ENCODE measurements at places on chromosomes 4 and X.

GRCh38 chrX:12439416-12439815, 301.1 kb downstream of the FRMPD4 start:
- no peak for DNase-seq

DNA sequence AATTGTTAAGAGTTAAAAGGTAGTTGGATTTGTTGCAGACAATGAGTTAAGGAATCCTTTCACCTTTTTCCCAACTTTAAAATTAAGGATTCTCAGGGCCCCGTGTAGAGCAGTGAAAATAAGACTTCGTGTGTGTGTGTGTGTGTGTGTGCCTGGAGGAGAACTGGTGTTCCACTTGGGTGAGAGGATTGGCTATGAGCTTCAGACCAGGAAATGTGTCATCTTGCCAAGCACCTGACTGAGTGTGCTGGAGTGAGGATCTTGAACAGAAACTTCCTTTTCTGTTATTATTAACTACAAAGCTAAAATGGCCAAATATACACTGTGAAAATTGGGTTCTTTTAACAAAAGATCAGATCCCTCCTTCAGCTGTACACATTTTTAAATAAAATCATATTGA, 113.1 kb upstream of the VCX2 start:
- no peak for DNase-seq

DNA sequence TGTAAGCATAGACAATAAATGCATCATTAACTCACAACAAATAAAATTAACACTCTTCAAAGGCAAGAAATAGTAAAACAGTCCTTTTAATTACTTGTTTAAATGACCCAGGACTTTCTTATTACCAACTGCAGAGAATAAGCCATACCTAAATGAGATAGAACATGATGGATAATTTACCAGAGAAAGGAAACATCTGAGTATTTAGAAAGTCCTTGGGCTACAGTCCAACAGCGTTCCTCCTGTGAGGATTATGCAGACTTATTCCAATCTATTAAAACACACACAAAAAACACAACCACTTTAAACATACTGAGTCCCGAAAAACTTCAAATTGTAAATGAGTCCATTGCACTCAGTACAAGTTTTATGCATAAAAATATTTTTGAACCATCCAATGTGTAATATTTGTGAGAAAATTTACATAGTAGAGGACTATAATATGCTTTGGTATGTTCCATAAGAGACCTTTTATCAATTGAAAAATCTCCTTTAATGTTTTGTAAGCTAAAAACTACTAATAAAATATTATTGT, 129.2 kb downstream of the NR3C2 start:
- no peak for DNase-seq

DNA sequence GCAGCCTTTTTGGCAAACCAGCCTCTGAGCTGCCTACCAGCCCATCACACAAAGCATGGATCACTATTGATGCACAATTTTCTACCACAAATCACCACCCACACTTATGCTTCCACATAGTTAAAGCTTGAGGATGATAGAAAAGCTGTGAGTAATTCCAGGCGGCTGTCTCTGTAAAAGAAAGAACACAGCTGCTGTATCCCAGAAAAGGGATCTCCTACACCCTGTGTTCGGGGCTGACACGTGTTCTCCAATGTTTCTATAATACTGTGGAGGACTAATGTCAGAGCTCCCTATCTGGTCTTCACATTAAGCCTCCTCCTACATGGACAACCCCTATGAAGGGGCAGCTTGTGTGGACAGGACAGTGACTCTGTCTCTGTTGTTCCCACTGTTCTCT, 12.5 kb upstream of the BRS3 start:
- no peak for DNase-seq

DNA sequence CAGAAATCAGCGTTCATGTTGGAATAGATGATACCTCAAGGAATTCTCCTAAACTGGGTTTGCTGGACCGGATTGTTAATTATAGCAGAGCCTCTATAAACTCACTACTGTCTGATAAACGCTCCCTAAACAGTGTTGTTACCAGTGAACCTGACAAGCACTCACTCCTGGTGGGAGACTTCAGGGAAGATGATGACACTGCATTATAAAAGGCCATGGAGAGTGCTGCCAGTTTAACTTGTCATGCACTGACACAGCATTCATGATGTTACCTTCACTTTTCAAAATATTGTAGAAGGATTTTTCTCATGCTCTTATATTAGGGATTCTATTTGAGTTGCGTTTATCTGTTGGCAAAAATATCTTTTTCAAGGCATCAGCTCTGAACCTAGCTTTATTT, 57.7 kb upstream of the PGK1 start:
- DNase-seq, result no peak

GRCh38 chr4:41533680-41534079, 4.3 kb upstream of the LIMCH1 start:
- no peak for DNase-seq

GRCh38 chr4:23999714-24000469, 110.0 kb upstream of the PPARGC1A start:
- no peak for DNase-seq

GRCh38 chrX:19883878-19884277, 3.5 kb downstream of the SH3KBP1 start:
- DNase-seq, result no peak

DNA sequence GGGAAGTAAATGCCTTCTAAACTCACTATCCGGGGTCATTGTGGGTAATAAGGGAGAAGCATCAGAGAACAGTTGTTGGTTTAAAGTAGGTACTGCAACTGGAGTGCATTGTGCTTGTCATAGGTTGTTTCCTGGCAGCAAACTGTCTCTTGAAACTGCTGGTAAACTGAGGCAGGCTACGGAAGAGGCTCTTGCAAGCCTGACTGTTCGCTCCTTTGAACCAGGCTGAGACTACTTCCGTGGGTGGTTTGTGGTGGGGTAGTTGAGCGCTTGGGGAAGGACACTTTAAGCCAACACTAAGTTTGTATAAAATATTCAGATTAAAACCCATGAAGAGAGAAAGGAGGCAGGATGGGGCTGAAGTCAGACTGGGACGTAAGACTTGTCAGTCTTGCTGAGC, 45.2 kb upstream of the WDR1 start:
- no peak for DNase-seq

GRCh38 chr4:130699004-130699403, 1603.1 kb downstream of the C4orf33 start:
- DNase-seq, result no peak

DNA sequence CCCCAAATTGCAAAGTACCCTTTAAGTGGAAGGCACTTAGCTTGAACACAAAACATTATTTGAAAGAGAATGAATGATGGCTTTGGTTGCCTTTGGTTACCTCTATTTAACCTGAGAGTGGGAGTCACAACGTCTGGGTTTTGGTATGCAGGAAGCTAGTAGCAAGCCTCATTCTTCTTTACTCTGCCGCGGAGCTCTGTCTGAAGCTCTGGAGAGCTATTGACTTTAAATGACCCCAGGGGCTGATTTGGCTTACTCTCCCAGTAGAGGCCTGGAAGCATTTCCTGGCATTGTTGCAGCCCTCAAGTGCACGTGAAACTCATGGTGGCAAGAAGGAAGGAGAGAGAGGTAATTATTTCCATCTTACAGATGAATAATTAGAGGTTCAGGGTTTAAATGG, 81.8 kb upstream of the MAGEA4 start:
- no peak for DNase-seq

- no peak for DNase-seq
These were observed 231.4 kb upstream of the MID1 start for GRCh38 chrX:10851809-10852208.

DNA sequence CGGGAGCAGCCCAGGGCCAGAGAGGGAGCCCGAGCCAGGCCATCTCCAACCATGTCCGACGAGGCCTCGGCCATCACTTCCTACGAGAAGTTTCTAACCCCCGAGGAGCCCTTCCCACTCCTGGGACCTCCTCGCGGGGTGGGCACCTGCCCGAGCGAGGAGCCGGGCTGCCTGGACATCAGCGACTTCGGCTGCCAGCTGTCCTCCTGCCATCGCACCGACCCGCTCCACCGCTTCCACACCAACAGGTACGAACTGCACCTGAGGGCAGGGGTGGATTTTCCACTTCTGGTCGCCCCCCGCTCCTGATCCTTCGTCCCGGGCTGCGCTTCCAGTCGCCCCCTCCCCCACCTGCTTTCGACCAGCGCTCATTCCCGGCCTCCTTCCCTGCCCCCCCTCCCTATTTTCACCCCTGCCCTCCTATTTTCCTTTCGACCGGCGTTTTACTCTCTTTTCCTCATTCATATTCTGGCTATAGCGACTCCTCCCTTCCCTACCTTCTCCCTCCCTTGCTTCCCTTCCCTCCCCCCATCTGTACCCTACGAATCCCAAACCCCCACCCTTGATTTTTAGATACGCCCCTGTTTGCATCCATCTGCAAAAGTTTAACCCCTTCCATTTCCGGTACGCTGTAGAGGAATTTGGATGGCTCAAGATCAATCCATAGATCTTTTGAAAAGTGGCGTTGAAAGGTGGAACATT, 633 bp downstream of the FAM199X start:
- no peak for DNase-seq

- DNase-seq, result no peak
These were observed 179.4 kb upstream of the PACRGL start for GRCh38 chr4:20520901-20521300.

DNA sequence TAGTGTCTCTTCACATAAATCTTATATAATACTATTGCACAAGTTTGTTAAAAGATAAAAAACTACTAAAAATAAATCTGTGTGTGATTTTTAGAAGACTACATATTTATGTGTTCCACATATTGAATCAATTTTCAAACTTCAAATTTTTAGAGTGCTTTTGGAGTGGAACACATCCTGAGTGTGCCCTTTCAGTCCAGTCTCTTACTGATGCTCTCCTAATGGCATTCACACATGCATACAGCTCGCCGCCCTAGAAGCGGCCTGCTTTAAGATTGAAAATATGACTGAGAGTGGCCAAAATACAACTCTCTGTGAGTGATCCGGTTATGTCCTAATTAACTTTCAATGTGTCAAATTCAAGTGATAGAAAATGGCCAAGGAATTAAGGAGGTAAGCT, 628.8 kb downstream of the ANKRD50 start:
- DNase-seq, result no peak

DNA sequence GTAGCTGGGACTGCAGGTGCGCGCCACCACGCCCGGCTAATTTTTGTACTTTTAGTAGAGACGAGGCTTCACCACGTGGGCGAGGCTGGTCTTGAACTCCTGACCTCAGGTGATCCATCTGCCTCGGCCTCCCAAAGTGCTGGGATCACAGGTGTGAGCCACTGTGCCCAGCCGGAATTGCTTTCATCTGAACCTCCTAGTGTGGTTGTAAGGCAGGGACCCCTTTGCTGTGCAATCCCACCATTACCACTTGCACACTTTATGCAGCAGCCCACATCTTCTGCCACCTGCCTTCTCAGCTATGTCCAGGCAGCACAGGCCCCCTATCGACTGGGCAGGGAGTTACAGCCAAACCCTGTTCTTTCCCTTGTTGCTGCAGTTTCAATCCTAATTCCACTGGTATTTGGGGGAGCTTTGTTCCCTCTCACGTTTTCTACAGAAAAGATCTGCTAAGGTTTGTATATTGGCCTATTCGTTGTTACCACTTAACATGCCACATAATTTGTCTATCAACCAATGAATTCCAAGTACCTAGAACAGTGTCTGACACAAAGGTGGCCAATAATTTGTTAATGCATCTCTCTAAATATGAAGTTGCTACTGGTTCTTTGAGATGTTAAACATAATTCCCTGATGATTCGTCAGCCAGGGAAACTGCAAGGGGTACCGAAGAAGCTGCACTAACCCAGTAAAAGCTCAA, 6.5 kb downstream of the RPL39 start:
- DNase-seq, result no peak

DNA sequence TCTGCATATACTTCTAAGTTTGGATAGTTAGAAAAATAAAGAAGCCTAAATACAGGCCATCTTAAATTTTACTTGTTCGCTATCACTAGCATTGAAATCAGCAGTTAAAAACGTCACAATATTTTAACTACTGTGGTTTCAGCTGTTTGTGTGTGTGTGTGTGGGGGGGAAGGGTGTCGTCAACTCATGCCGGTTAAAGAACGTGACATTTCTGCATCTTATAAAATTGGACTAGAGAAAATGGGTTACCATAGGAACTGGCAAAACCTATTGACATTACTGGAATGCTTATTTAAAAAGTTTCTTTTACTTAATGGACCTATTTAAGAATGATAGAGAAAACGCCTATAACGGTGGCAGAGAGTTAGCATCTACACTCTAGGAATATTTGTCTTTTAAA, 1.2 kb upstream of the CNKSR2 start:
- DNase-seq, result no peak

DNA sequence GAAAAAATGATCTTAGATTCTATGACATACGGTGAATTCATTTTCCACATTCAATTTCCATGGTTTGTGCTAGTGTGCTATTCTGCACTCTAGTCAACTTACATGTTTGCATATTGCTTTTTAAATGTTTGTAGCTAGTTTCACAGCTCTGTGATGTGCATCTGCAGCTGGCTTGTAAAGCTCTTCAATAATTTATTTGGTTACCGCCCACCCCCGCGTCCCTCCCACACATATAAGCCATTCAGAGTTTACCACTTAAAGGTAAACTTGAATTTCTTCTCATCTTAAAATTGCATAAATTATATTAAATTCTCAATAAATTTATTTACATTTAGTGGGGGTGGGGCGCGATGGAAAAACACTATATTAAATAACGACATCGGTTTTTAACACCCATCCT, 291 bp upstream of the NBDY start:
- no peak for DNase-seq

GRCh38 chrX:97026406-97026805, 142.7 kb downstream of the RPA4 start:
- no peak for DNase-seq

GRCh38 chr4:183333202-183333601, 11.0 kb upstream of the CLDN24 start:
- DNase-seq, result no peak

GRCh38 chr4:9952415-9952950, 68.8 kb downstream of the SLC2A9 start:
- no peak for DNase-seq

GRCh38 chr4:24141836-24142235, 252.0 kb upstream of the PPARGC1A start:
- DNase-seq, result peak; percentile 13

DNA sequence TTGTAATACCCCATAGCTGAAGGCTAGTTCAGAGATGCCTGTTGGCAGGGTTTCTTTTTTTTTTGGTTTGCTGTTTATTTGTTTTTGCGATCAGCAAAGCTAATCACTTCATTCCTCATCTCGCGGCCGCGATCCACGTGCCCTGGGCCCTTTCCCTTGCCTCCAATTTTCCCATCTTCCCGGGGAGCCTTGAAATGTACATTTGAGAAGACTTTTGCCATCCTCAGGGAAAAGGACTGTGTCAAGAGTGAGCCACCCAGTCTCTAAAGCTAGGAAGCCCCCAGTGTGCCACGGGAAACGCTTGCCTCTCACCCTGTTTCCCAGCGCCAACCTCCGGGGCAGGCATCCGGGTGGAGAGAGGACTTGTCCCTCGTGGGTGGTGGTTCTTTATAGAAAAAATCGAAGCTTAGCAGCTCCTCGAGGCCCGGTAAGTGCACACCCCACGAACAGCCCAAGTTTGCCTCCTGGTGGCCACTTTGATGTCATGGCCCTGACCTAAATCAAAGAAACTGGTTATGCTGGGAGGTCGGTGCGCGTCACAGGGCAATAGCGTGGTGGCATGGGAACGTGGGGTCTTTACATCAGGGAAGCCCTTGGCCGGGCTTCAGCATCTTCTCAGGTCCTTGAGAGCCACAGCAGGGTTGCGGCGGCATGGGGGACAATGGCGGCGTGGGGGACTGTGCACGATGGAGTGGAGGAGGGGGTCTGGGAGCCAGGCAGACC, 42.0 kb downstream of the MAP7D3 start:
- DNase-seq, result no peak

GRCh38 chr4:176005766-176006165, 59.9 kb upstream of the WDR17 start:
- DNase-seq, result no peak

- DNase-seq, result no peak
These were observed 376.5 kb upstream of the MAD2L1 start for GRCh38 chr4:120443116-120443515.

Measured in AG09309 (cell line).